Hematopoietic multipotent progenitor cell (in vitro differentiated cells): ENCODE measurements at places on chromosomes 5 and 9.

DNA sequence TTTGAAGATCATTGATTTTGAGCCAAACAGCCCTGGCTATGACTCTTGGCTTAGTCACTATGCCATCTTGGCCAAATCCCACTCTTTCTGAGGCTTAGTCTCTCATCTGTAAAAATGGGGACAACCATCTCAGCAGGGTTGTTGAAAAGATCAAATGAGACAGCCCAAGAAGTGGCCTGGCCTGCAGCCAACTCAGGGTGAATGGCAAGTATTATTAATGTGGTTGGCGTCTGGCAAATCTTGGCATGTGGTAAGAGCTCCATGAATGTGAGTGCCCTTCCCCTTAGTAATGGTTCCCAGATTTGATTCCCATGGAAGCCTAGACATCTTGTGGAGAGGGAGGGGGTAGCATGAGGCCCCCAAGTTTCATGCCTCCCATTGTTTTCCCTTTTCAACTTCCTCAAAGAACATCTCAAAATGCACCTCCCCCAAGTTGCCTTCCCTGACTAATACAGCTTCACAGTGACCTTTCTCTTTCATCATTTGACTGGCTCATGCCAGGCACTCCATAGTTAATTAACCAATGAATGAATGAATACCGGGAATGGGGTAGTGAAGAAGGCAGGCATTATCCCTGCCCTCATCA is 11.8 kb upstream of the TGFBI start:
- no peak for DNase-seq

GRCh38 chr9:21443849-21444625 is 3.8 kb downstream of the IFNA1 start:
- DNase-seq: peak; percentile 23

DNA sequence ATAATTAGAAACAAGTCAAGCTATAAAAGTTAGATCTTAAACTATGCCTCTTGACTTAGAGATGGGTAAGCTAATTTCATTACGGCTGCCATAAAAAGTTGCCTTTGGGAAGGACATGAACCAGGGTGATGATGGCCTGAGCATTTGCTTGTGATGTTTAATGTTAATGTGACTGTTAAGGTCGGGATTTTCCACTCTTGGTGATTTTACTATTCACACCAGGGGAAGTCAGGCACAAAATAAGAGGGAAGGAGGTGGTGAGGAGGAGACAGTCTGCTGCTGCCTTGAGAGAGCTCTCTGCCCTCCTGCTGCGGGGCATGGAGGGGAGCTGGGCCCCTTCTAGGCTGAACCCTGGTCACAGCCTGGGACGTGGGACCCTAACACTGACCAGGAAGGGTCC is 34.4 kb downstream of the AHRR start:
- no peak for DNase-seq

DNA sequence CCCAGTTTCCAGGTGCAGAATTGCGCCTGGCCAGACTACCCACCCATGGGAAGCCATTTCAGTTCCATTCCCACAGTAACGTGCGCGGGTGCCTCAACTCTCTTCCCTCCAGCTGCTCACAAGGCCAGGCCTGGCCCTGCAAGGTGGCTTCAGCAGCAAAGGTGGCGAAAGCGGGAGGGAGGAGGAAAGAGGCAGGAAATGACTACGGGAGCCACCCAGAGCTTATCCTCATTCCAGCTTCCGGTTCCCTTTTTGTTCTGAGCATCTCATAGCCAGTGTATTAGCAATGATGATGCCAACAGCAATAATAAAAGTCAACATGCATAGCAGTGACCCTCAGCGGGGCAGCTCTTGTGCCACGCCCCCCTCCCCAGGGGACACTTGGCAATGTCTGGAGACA is 101.5 kb upstream of the BOD1 start:
- no peak for DNase-seq

DNA sequence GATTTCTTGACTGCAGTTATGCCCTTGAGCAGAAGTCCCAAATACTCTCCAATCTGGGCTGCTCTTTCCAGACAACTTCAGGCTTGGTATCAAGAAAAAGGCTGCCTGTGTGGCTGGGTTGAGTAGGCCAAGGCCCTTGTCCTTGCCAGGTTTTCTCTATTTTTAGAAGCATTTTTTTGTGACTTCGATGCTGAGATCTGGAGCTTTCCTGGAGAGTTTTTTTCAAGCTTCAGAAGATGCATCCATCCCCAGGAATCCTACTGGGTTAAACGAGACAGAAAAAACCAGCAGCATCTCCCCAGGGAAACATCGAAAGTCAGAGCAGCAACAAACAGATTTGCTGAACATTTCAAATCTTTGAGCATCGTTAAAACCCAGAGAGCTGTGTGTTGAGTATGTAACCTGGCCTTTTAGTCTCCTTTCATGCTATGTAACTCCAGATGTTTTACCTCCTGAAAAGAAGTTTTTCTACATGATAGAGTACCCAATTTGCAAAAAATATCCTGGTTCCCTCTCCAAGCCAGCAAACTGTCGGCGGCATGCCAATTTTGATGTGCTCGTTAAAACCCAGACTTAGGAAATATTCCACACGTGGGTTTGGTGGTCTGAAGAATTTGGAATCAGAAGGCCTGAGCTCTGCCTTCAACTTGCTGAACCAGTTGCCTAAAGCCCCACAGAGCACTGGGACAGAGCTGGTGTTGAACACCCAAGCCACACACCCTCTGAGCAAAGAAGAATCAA is 98.1 kb upstream of the ALDH1B1 start:
- no peak for DNase-seq

GRCh38 chr9:127938298-127938690 is 640 bp upstream of the DPM2 start:
- DNase-seq: no peak

DNA sequence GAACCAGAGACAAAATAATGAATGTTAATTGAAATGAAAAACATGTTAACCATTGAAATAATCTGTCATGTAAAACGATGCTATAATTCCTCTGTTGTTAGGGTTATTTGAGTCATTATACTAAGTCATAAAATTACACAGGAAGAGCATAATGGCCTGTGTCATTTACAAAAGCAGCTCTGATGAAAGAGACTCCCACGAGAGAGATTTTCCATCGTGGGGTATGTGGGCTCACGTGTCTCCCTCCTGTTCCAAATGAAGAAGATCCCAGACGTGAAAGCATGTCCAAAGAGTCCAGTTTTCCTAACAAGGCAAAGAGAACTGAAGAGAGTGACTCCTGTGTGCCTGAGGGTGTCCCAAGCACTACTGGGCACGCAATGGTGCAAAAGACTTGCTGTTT is 379.8 kb downstream of the SPOCK1 start:
- no peak for DNase-seq

DNA sequence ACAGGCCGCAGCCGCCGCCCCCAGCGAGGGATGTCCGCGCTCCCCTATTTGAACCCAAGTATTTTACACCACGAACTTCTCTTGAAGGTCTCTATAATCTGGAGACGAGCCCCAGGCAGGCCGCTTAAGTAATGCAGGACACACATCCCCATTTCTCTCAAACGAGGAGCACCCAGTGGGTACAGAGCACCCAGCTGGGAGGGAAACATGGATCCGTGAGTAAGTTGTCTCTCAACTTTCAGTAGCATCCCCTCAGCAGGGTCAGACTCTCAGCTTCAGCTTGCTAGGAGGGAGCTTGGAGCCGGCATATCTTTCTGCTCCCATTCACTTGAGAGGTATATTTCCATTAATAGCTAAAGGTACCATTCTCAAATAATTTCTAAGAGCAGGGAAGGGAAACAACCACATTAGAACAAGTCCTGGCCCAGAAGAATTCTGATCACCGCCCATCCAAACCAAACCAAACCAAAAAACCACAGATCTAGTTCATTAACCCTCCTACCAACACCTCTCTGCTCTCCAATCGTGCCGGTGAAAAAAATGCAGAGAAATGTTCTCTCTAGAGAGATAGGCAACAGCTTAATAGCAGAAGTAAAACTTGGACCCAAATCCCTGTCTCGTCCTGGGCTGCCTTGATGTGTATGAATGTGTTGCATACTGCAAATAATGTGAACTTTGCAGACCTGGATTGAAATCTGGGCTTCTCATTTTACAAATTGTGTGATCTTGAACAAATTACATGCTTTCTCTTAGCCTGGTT is 910 bp downstream of the TDRD7 start:
- DNase-seq: peak; percentile 26

DNA sequence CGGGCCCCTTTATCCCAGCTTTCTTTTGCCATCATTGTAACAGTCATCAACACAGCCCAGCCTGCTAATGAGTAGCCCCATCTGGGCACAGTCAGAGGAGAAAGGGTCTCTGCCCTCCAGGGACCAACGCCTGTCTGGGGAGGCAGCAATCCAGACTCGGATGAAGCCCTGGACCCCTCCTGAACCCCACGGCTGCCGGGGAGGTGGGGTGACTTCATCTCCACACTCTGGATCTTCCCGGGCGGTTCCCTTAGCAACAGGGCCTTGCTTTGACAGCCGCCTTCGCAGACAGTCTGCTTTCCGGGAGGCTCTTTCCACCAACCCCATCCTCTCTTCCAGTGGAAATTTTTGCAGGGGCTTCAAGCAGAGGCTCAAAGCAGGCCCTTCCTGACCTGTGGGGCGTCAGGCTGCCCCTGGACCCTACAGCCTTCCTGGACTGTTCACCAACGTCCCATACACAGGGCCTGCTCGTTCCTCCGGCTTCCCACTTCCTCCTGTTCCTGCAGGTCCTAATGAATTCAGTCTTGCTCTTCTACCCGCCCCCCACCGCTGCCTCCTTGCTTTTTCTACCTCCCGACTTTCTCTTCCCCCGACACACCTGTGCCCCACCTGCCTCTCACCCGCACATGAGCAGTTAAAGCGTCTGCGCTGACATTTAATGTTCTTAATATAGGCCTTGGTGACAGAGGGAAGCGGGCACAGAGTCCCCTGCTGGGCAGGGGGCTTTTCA is 161.7 kb upstream of the MVB12B start:
- no peak for DNase-seq

DNA sequence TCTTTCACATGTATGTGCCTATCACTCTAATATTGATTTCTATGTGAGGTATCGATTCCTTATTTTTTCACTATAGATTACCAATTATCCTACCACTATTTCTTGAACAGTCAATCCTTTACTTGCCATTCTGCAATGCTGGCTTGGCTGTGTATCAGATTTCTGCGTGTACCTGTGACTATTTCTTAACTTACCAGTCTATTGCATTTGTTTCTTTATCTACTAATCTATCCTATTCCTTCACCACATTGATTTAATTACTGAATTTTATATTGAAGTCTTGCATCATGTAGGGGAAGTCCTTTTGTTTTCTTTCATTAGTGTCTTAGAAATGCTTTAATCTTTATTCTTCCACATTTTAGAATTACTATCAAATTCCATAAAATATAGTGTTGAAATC is 684.8 kb downstream of the LRRC70 start:
- no peak for DNase-seq

GRCh38 chr5:145433077-145433476 is 402.1 kb downstream of the PRELID2 start:
- no peak for DNase-seq

GRCh38 chr9:99169086-99169485 is 52.7 kb downstream of the ALG2 start:
- no peak for DNase-seq

- peak; percentile 63 for DNase-seq
These were observed 22.6 kb upstream of the RAPGEF1 start for GRCh38 chr9:131762356-131762932.

DNA sequence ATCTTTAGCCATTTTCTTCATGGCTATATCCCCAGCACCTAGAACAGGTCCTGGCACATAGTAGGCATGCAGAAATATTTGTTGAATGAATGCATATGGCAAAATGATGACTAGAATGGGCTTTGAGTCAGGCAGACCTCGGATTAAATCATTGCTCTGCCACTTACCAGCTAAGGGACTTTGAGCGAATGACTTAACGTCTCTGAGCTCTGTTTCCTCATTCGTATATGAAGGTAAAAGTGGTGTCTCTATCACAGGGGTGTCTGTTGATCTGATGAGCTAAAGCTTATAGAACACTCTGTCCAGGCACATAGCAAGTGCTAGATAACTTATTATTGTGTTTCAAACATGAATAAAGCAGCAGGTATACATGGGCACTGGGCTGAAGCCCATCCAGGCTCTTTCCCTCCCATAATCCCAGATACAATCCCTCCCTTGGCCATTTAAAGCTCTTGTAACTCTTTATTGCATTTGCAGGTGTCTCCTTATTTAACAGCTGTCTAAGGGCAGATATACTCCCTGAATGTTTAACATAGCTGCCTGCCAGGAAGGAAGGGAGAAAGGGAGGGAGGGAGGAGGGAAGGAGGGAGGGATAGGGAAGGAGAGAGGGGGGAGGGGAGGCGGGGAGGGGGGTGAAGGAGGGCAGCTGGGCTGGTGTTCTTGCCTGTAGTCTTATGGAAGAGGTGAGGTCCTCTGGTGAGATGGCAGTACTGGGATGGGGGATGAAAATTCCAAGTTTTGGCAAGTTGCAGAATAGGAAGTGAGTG is 23.2 kb upstream of the STXBP1 start:
- DNase-seq: no peak

- no peak for DNase-seq
These were observed 35.5 kb upstream of the ADAMTSL1 start for GRCh38 chr9:18438300-18438925.
